ENCODE measurements at places on chromosomes 7 and 10. TPM values are rescaled to one million over a fixed set of nuclear protein-coding genes. Genes with fewer than 3 reads are reported as not detected.

The ALDH18A1 gene
- 35.2 TPM for total RNA-seq

The CPA4 gene
- total RNA-seq: 3.0 TPM

The PPP1R3A gene
- total RNA-seq: not detected

The NEURL1 gene
- total RNA-seq: not detected

The C10orf105 gene
- total RNA-seq: 0.56 TPM

DNA sequence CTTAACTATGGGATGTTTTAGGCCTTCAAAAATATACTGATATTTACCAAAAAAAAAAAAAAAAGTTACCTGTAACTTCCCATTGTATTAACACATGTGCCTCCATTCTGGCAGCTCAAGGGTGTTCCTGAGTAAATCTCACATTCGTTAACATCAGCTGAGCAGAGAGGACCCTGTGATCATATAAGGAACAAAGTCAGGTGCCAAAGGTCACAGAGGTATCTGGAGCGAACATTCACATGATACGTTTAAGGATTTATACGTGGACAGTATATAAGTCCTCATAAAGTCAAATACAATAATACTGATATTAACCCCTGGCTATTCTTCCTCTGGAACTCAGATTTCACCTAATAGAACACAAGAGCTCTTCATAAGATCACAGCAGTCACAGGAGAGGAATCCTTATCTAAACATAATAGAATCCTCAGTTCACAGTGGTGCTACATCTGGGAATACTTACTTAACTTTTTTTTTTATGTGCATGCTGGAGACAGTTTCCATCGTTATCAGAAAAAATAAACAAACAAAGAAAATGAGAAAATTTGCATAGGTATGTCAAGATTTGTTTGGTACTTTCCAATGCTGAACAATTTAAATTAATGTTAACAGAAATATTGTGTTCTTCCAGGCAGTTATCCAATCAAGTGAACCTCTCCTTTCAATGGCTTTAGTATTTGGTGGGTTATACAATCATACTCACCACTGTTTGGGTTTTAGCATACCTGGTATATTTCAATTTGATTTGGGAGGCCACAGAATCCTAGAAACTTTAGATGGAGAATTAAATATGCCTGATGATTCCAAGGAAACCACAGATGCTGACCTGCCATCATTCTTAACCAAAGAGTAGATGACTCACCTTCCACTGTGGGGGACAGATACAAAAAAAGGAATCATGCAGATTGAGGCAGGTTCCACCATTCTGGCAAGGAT, 6.6 kb downstream of the CUBN start:
- DNase-seq: no peak

DNA sequence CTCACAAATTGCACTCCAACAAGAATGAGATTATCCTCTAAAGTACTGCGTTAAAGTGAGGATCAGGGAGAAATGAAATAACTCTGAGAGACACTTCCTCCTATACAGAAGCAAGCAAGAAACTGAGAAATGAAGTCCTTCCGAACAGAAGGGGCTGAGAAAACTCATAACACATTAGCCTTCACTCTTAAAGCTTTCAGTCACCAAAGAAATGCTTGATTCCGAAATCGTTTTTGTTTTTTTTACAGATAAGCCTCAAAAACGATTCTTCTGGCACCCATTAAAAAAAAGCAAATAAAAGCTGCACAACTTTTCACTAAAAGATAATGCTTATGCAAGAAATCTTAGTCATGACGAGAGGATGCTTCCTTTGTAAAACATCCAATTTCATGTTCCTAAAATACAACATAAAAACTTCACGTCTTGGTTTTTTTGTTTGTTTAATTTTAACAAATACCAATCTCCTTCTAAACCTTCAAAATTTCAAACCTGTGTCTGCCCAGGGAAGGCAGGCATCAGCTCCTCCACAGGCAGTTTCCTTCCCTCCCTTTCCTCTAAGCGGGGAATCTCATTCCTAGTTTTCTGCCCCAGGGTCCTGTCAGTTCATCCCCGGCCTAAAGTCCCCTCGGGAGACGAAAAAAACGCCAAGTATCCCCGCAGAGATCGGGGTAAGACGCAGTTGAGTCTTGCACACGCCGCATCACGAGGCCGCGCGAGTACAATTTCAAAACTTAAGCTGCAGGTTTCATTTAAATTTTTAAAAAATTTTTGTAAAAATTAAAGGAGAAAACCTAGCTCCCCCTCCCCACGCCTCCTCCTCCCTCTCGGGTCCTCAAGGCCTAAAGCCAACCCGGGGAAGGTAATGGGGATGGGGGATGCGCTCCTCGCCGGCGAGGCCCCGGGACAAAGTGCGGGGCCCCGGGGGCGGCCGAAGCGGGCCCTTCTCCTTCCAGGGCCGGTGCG, 1.1 kb downstream of the BAZ1B start:
- no peak for DNase-seq

DNA sequence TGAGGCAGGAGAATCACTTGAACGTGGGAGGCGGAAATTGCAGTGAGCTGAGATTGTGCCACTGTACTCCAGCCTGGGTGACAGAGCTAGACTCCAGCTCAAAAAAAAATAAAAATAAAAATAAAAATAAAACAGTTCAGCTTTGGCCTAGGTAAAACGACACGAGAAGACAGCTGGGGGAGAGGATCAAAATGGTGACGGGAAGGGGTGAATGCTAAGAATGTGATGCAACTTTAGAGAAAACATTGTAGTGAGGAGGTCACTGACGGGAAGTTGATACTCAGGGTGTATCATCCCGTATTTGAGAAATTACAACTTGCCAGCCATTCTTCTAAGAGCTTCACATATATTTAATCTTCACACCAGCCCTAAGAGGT, 1.1 kb downstream of the NDST2 start:
- no peak for DNase-seq

- DNase-seq: no peak
These were observed 34.1 kb downstream of the SMC3 start for GRCh38 chr10:110601581-110601980.

DNA sequence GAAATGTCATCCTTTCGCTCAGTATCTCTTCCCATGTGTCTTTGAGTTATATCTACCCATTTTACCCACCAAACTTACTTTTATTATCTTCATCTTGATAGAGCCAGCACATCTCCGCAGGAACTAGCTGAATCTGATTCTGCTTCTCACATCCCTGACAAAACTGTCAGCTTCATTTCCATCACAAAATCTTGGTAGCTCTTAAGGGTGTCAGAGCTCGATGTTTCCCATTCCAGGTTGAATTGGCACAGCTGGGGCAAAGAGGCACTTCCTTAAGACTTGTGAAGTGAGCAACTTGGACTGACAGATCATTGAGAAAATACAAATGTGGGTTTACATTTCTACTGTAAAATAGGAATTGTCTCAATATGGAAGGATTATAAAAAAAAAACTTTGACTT, 434.5 kb downstream of the SUGCT start:
- no peak for DNase-seq

DNA sequence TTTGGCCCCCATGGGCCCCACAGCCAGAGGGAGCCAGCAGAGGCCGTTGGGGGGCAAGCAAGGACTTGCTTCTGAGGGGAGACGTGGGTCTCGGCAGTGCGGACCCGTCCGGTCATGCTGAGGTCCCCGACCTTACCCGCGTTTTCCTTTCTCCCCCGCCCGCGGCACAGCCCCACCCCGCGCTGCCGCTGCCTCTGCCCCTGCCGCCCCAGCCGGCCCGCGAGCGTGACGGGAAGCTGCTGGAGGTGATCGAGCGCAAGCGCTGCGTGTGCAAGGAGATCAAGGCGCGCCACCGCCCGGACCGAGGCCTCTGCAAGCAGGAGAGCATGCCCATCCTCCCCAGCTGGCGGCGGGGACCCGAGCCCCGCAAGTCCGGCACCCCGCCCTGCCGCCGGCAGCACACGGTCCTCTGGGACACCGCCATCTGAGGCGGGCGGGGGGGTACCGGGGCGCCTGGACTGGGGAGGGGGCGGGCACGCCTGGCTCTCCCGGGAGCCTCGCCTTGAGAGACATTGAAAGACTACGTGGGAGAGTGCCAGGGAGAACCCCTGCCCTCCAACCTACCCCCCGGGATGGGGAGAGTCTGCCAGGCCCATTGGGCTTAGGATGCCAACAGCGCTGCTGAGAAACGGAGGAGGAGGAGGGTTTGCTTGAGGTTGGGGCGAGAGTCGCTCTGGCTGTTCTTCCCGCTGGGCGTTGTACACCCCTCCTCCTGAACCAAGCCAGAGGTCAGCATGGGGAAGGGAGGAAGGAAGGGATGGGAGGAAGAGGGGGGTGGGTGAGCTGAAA, 9.9 kb downstream of the NYAP1 start:
- no peak for DNase-seq

- no peak for DNase-seq
These were observed 733.9 kb upstream of the PHF14 start for GRCh38 chr7:10239695-10240345.

Measured in omental fat pad (tissue), 4 donors.